ENCODE measurements at places on chromosomes 2 and 18.

GRCh38 chr2:32864334-32865111, 82.2 kb upstream of the LTBP1 start:
- DNase-seq = no peak

GRCh38 chr2:218429911-218430692, 11.2 kb downstream of the VIL1 start:
- DNase-seq = no peak

DNA sequence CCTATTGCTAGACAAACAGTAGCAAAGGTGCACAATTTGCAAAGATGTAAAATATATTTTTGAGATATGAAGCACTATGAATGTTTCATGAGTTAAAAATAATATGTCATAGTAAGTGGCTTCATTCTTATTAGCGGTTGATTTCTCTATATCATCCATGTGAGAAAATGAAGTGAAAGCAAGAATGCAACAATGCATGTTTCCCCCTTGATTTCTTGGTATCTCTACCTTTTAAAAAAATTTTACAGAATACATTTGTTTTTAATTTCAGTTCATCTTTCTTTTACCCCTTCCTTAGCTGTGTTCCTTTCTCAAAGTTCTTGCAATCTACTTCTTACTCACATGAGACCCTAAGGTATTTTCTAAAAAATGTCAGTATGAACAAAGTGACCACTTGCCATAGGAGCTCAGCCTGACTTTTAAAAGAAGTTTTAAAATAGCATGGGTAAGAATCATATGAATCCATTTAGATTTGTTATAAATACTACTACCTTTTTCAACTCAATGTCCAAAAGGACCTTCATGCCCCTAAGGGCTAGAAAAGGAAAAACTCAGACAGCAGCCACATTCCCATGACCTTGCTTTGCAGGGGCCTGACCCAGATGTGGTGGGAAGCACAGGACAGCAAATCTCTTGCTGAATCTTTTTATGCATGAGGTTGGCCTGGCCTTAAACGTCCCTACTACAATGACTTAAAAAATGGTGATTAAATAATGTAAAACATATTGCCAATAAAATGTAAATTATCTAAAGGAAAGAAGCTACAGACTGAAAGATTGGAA, 14.8 kb upstream of the SLC38A11 start:
- no peak for DNase-seq

GRCh38 chr2:36444216-36444936, 88.8 kb downstream of the CRIM1 start:
- DNase-seq = no peak

DNA sequence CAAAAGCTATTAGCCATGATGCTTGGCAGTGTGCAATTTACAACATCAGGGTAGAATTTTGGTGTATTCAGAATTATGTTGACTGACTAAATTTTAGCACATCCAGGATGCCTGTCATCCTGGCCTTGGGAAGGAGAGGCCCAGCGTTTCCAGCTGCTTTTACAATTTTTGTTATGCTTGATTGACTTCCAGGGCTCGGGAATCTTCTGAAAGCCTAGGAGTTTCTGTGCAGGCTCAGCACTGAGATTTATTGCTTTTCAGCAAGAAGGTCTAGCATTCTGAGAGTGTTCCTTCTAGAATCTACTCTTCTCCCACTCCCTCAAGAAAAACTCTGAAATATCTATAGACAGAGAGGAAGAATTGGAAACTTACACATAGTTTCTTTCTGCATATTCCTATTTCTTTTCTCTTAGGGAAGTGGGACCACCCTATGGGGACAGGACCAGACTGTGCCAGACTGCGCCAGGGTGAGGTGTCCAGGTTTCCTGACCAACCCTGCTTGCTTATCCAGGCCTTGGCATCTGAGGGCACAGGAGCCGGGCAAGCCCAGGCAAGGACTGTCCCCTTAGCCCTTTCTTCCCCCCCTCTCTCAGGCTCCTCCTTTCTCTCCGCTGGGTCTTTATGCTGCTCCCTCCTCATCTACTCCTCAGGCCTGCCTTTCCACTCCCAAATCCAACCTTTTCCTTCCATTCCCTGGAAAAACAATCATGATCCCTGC, 26.9 kb downstream of the MAIP1 start:
- DNase-seq = no peak

- no peak for DNase-seq
Observed at GRCh38 chr2:3634596-3635121, 23.3 kb upstream of the ALLC start.

DNA sequence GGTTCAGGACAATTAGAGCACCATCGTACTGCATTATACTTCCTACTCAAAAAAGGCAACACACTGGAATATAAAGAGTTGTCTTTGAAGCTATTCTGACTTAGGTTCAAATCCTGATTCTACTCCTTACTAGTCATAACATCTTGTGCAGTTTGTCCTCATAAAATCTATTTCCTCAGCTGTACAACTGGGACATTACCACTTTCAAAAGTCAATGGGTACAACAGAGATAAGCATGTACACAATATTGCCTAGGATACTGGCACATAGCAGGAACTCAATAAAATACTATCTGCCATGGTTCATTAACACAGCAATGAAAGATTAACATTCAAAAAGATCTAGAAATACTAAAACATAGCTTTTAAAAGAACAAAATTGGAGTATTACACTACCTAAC, 11.3 kb downstream of the SOS1 start:
- DNase-seq = no peak

DNA sequence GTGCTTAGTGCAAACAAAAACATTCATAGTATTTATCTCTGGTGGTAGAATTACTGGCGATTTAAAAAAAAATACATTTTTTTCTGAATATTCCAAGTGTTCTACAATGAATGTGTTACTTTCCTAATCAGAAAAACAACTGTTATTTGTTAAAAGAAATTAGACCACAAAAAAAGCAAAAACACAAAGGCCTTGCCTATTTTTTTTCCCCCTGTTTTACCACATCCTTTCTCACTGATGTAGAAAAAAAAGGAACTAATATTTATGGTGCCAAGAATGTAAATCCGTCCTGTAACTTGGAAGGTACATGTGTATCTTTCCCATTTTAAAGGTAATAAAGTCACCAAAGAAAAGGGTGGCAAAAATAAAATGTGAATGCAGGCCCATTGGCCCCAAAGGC, 28.4 kb upstream of the MGAT4A start:
- DNase-seq = no peak

GRCh38 chr2:111161971-111162370, 41.3 kb downstream of the BCL2L11 start:
- DNase-seq = no peak

GRCh38 chr2:45152691-45153090, 143.4 kb upstream of the SIX2 start:
- DNase-seq = no peak

- DNase-seq = no peak
Observed at GRCh38 chr2:108971661-108972566, 17.1 kb downstream of the EDAR start.

- DNase-seq = no peak
Observed at GRCh38 chr2:17133052-17133671, 385.1 kb downstream of the RAD51AP2 start.

- no peak for DNase-seq
Observed at GRCh38 chr2:195929531-195929930, 139.1 kb downstream of the DNAH7 start.

GRCh38 chr2:191983591-191983990, 136.7 kb upstream of the CAVIN2 start:
- DNase-seq = no peak

DNA sequence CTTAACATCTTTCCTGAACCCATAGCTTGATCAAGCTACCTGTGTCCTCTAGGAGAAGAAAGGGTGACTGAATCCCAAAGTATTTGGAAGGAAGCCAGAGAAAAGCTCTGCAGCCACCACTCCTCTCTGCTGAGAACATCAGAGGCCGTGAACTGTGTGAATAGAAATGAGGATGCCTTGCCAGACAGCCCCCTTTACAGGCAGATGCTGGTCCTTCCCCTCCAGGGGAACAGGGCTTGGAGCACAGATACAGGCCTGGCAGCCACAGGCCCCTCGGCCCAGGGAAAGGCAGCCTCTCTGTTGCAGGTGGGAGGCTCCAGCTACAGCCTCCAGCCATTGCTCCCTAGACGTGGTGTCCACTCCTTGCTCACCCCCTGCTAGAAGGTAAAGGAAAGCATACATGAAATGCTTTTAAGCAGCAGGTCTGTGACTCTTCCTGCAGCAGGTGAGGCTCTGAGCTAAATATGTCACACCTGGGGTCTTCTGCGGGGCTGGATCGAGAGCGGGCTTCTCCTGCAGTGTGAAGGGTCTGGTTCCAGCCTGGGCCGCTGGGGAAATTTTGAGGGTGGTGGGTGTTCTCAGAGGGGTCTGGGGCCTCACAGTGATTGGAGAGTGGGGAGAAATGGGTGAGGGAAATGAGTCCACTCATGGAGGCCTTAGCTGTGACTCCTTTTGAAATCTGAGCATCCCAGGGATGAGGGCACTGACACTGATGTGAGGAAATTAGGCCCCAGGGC, 234.0 kb downstream of the KLHL29 start:
- no peak for DNase-seq

DNA sequence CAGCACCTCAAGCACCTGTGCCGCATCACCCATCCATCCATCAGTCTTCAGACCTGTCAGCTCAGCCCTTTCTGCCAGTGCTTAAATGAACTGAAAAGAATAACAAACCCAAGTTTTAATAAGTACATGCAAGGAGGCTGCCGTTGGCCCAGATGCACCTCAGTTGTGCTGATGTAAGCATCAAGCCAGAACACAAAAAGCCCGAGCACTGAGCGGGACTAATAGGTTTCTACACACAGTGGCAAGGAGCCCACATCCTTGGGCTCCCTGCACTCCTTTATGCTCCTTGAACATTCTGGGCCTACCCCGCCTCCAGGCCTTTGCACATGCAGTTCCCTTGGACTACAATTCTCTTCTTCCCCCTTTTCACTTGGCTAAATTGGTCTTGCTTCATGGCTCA, 165.6 kb downstream of the ALK start:
- no peak for DNase-seq

GRCh38 chr2:53545604-53546003, 222.0 kb upstream of the CHAC2 start:
- DNase-seq = no peak

- DNase-seq = no peak
Observed at GRCh38 chr2:191280834-191281756, 35.9 kb downstream of the MYO1B start.

GRCh38 chr2:55116966-55117365, 66.7 kb upstream of the RTN4 start:
- no peak for DNase-seq

DNA sequence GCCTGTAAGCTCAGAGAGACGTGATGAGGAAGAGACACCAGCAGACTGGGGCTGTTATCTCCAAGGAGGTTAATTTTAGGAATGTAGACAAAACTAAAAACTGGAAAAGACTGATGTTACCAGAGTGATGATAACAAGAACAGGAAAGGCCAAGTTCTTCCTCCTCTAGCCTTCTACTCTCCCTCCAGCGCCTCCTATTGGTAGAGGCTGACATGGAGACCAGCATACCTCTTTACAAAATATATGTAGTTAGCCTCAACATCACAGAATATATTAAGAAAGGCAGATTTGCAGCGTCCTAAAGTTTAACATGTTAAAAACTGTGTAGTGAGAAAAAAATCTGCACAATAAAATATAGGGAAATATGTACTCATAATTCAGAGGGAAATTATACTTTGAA, 66.0 kb downstream of the TCF4 start:
- no peak for DNase-seq

DNA sequence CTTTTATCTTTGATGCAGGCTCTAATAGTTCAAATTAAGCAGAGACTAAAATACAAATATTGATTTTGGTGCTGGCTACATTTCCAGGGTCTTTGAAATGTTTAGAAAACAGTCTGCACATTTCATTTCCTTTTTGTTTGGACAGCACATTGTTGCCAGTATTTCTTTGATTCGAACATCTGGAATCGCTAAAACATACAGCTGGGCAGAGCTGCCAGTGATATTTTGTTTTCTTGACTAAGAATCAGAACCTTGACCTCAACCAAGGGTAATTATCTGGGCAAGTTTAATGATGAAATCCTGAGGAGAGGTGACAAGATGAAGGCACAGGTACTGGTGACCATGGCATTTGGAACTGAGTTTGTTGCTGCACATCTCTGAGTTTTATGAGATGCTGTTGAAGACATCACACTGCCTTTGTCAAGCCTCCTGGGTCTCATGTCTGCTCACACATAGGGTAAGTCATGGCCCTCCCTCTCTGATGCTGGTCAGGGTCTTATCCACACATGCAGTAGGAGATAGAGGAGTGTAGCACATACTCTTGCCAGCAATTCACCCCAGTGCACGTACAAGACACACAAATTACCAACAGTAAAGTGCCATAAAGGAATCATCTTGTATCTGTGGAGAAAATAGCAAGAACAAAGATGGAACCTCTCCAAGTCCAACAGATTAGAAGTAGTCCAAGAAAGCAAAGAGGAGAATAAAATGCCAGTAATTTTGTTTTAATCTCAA, 391.9 kb downstream of the RND3 start:
- DNase-seq = no peak

DNA sequence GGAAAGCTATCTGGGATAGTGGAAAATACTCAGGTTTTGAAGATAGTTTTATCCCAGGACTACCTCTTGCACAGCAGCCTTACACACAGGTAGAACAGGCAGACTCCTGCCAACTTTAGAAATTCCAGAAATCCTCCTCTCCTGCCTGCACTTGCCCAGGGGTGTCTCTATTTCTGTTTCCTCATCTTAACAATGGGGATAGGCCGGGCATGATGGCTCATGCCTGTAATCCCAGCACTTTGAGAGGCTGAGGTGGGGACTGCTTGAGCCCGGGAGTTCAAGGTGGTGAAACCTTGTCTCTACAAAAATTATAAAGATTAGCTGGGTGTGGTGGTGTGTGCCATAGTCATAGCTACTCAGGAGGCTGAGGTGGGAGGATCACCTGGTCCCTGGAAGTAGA, 117.0 kb upstream of the ARL5A start:
- no peak for DNase-seq

DNA sequence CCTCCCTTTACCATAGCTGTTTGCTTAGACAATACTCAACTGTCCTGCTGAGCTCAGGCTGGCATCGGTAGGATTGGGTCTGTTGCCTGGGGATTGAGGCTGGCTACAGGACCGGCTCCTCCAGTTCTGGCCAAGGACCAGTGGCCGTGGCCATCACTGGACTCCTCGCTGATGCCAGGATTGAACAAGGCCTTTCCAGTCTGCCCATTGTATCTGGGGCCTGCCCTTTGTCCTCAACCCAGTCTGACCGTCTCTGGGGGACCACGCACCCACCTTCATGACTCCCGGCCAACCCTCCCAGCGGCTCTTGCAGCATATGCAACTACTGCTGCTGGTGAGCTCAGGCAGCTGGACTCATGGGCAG, 28.7 kb downstream of the SH2D6 start:
- DNase-seq = no peak

- DNase-seq = no peak
Observed at GRCh38 chr2:217481577-217481976, 521.2 kb downstream of the TNS1 start.

DNA sequence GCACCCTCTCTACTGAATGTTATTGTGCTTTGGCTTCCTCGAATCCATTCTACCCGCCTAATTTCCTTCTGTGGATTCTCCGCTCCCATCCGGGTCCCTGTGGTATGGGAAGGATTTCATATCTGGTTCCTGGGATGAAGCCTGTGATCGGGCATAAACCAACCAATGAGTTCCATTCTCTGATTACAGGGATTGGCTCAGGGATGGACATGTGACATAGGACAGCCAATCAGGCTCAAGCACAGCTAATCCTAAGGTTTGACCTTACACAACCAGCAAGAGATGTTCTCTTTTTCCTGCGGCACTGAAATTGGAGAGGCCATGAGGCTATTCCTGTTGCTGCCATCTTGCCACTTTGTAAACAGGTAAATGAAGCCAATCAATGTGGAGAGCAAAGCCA, 168.1 kb upstream of the SMAD2 start:
- DNase-seq = no peak

GRCh38 chr2:163877316-163877715, 141.5 kb upstream of the FIGN start:
- DNase-seq = no peak

GRCh38 chr2:143171817-143172216, 42.6 kb downstream of the ARHGAP15 start:
- DNase-seq = no peak
